ENCODE measurements at places on chromosomes 1 and 21.
A peak's percentile ranks its signal among the peaks of the same experiment; 100 is the strongest.

DNA sequence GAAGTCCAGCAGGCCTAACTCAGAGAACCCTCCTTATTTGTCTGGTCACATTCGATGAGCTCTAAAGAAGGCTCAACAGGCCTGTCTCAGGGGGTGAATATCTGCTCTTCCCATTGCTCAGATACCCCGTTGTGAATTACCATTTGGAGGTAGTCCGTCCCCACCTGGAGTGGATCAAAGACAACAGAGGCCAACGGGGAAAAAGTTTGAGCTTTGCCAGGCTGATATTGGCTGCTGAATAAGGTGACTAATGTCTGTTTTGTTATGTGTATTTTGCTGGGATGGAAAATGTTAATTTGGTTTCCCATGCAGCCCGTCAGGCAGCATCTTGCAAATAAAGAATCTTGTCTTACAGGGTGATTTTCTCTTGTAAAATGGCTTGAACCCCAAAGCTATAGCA lies 69.2 kb upstream of the EPS8L3 start:
- DNase-seq, result no peak

DNA sequence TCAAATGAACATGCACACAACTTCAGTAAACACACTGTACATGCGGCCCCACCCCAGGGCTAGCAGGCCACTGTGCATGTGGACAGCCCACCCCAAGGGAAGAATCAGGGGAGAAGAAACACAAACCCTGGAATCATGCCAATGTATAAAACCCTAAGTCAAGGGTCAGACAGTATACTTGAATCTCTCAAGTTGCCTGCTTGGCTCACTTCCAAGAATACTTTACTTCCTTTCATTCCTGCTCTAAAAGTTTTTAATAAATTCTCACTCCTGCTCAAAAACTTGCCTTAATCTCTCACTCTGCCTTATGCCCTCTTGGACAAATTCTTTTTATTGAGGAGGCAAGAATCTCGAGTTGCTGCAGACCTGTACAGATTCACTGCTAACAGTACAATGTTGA lies 231.2 kb upstream of the CACYBP start:
- no peak for DNase-seq

DNA sequence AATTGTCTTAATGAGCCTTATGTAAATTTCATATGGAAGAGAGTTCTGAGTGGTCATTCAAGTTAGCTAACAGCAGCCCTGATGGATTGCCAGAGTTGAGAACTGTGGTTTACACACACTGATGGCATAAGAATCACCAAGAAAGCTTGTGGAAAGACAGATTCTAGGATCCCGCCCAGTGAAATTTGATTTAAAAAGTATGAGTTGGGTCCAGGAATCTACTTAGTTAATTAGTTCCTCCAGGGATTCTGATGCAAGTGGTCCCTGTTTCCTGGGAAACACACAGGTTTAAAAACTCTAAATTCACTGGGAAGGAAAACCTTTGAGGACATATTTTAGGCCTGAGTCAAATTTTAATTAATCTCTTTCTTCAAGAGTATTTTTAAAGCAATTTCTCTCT lies 144.3 kb downstream of the NTPCR start:
- no peak for DNase-seq

DNA sequence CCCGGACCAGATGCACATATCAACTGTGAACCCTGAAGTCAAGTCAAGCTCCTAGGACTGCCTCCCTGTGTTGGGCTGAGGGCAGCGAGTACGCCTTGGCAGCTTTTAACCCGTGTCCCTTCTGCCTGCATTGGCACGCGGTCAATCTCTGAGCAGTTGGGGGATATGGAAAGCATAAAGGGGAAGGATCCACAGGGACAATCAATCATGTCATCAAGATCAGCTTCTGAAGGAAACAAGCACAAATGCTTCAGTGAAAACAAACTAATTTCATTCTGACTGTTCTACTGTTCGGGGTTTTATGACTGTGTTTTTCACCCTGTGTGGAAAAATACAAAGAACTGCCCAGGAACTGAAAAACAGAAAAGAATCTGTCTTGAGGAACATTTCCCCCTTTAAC lies 106.2 kb downstream of the RUNX1 start:
- DNase-seq, result no peak

- DNase-seq, result no peak
Observed at GRCh38 chr1:21095976-21096375, 80.7 kb downstream of the EIF4G3 start.

GRCh38 chr1:71745326-71745725 lies 537.0 kb downstream of the NEGR1 start:
- no peak for DNase-seq

DNA sequence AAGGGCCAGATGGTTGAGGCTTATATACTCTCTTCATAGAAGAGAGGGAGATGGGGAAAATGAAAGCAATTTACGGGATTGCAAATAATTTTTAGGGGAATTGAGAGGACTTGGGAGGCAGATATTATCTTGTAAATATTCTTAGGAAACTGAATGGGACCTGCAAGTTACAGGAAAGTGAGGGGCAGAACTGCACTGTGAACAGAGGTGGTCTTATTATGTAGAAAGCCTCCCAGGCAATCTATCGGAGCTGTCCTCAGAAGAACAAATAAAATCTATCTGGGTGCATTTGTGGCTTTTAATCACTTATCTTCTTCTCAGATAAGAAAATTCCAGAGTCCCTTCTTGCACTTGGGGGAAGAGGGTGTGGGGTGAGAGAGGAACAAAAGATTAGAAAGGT lies 223.5 kb downstream of the RHOU start:
- DNase-seq, result no peak

- DNase-seq, result no peak
Observed at GRCh38 chr1:169043823-169044222, 62.7 kb upstream of the ATP1B1 start.

- no peak for DNase-seq
Observed at GRCh38 chr1:153213519-153213918, 3.9 kb upstream of the PRR9 start.

GRCh38 chr1:237794071-237794470 lies 96.7 kb downstream of the ZP4 start:
- DNase-seq, result no peak

- no peak for DNase-seq
Observed at GRCh38 chr1:236536540-236536939, 12.8 kb downstream of the LGALS8 start.

DNA sequence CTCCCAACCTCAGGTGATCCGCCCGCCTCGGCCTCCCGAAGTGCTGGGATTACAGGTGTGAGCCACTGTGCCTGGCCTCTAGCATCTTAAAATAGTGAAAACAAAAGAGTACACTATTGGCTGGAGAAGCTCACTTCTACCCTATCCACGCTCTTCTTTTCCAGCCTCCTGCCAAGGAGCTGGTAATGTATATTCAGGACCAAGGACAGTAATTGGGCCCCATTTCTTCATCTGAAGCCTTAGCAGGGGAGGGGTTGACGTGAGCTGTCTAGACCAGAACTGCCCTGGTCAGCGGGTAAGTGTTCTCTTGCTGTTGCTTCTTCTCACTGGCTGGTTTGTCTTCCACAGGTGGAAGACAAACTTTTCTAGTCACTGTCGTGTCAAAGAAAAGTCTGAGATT lies 70.2 kb downstream of the DNM3 start:
- no peak for DNase-seq

GRCh38 chr1:97243973-97244560 lies 522.5 kb downstream of the PTBP2 start:
- no peak for DNase-seq

GRCh38 chr1:231334952-231335351 lies 2.7 kb downstream of the EXOC8 start:
- DNase-seq, result no peak

DNA sequence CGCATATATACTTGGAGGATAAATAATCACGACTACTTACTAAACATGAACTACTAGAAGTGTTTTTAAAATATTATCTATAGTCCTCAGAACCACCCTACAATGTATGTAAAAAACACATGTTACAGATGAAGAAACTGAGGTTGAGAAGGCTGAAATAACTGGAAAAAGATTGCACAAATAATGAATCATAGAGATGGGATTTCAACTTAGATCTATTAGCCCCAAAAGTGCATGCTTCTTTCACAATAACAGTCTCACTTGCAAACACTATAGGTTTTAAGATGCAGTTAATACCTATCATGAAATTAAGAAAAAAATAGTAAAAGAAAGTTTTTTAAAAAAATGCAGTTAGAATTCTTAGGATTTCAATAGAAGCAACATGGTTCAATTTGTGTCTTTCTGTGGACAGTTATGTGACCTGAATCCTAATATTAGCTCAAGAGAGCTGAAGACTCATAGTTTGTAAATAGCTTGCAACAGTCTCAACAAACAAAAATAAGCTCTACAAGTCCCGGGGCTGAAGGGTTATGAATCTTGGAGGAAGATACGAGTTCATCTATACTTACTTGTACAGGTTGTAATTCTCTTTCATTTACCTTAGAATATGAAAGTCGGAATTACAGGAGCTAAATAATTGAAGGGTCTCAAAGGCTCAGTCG lies 58.6 kb upstream of the NTPCR start:
- DNase-seq, result no peak

DNA sequence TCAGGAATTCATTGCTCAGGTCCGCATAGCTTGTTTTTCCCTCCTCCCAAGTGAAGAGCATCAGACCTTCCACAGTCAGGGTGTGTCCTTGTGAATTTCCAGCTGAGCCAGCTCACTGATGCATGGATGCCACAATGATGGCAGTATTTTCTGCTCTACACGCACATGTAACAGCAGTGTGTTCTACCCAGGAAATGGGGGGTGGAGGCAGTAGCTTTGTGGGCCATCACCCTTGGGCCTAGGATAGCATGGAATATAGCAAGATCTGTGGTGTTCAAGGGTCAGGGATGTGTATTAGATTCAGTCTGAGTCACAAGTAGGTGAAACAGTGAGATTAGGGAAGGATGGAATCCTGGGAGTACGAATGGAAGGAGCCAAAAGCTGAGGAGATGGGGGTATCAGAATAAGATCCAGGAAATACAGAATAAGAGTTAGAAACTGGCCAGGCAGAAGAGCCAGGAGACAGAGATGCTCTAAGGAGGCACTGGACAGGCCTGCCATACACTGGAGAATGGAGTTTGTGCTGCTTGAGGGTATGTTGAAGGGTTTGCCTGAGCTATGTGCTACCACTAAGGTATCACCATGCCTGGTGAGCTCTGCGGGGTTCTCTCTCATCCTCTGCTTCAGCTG lies 90.6 kb upstream of the CNIH3 start:
- DNase-seq, result no peak

DNA sequence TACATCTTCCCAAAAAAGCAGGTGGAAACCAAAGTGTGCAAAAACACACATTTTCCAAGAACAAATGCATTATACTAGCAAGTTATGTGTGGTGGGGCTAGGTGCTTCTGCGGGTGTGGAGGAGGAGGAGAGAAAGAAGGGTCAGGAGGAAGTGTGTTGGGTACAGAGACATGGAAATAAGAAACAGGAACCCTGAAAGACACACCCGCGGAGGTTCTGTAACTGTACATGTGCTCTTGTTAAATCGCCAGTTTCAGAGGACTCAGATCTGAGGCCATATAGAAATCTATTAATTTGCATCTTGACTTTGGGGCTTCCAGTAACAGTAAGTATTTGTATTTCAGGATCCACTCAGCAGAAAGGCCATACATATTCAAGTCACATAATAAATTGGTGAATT lies 30.9 kb downstream of the ERG start:
- no peak for DNase-seq

DNA sequence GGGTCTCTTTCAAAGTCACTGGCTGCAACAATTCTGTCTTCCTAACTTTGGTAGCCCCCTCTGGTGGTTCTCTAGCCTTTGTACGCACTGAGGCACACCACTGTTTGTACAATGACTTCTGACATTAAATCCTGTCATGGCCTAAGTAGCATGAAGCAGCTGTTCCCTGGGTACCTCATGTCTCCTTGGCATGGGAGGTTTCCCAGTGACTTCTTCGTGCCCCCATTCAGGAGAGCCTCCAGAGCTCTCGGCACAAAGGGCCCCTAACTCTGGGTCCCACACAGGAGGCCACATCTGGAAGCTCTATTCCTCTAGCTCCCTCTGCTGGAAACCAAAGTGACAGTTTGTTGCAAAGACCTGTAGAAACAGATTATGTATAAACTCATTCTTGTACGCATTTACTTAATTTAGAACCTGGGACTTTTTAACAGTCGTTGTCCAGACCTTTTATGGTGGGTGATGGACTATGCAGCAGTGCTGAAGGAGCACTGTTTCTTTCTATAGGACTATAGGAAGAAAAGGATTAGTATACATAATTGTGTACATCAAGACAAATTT lies 13.4 kb downstream of the SWT1 start:
- peak; percentile 53 for DNase-seq

- DNase-seq, result no peak
Observed at GRCh38 chr21:41760411-41760810, 6.4 kb downstream of the RIPK4 start.

DNA sequence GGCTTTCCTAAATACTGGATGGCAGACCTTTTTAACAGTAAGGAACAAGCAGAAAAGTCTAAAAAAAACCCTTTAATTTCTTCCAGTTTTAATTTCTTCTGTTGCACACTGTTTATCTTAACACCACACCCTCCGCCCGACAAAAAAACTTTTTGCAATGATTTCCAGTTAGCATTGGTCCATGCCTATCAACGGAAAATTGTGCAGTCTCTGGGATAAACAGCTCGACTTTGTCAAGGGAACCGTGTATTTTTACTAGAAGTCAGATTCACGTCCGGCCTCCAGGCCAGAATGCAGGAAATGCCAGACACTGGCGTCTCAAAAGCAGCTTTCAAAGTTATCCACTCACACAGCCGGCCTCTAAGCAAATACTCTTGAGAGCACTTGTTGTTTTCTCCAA lies 378 bp upstream of the NUP210L start:
- DNase-seq, result no peak

All from neuronal stem cell (in vitro differentiated cells).